GM12865 (cell line): ENCODE measurements at places on chromosomes 12 and 14.

GRCh38 chr12:112216223-112216622 lies 90.9 kb downstream of the TRAFD1 start:
- no peak for DNase-seq

- DNase-seq: peak; percentile 84
Observed at GRCh38 chr14:88005050-88005481, at the start of gene GPR65. TSS of gene GPR65 (plus strand) at chr14:88005135. CDS start at chr14:88010848, 5,713 bp downstream.

DNA sequence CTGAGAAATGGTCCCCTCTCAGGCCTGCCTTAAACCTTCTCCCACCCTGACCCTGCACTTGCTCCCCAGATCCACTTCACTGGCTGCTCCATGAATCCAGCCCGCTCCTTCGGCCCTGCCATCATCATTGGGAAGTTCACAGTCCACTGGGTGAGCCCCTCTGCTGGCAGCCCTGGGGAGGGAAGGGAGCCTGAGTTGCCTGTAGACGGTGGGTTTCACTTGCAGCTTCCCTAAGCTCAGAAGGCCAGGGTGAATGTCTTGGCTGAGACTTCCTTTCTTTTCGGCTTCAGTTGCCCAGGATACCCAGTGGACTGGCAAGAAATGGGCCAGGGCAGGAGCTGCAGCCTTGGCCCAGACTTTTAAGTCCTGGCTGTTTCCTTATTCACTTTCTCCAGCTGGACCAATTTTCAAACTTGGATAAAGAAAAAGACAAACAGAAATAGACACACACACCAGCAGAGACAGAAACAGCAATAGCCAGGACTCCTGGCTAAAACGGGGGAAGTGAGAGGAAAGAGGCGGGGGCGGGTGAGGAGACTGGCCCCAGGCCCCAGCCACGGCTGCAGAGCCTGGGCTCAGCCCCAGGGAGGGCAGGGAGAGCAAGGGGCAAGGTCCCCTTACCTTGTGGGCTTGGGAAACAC lies 2.0 kb downstream of the AQP6 start:
- DNase-seq: no peak

DNA sequence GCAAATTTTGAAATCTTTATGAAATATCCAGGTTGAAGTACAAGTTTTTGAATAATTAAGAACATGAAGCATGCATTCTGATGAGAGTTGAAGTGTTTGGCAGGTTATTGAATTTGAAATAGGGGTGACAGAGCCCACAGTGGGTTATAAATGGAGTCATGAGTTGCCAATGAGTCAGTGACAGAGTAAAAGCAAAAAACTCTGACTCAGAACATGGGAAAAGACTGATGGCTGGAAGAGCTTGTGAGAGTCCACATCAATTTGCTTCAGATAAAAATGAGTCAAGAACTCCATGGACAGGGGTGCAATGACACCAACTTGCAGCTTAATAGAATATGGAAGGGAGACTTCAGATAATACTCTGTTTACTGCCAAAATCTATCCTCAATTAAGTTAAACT lies 105.3 kb downstream of the SLC6A15 start:
- DNase-seq: no peak

DNA sequence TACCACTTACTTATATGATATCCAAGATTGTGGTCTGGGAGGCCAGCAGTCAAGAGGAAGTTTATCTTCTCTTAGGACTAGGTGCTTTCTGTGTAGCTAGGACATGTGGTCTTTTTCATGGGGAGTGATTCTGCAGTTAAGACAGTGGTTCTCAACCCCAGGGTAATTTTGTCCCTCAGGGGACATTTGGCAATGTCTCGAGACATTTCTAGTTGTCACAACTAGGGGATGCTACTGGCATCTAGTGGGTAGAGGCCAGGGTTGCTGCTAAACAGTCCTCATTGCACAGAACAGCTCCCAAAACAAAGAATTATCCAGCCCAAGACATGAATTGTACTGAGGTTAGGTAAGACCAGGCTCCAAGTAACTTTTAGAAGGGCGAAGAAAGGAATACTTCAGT lies 20.0 kb downstream of the AMDHD1 start:
- peak; percentile 28 for DNase-seq

GRCh38 chr14:61478971-61479473 lies 157.6 kb downstream of the PRKCH start:
- DNase-seq: peak; percentile 79

GRCh38 chr12:22518998-22519397 lies 25.3 kb downstream of the C2CD5 start:
- DNase-seq: no peak

GRCh38 chr12:75704664-75705063 lies 193.3 kb upstream of the KRR1 start:
- no peak for DNase-seq

GRCh38 chr14:100864960-100865681 lies 38.4 kb downstream of the RTL1 start:
- no peak for DNase-seq
